ENCODE measurements at places on chromosomes 7 and 10.

- DNase-seq = no peak
Measured at GRCh38 chr10:15540727-15541126, 169.6 kb upstream of the FAM171A1 start.

GRCh38 chr10:68516766-68517165 is 10.6 kb downstream of the SLC25A16 start:
- no peak for DNase-seq

DNA sequence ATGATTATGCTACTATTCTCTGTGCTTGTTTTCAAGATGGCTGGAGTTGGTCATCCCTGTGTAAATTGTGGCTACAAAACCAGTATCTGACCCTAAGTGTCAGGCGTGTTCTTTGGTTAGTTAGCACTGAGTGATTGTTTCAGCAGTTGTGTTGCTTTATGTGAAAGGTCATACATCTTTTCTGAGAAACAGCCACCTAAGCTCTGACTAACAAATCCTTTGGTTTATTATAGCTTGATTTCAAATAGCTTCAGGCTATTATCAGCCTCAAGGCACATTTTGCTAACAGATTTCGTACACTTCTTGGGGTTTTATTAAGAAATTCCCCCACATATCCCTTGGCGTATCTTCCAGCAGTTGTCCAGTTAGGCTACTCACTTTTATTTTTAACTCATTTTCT is 4.8 kb upstream of the ADRB1 start:
- DNase-seq = no peak

GRCh38 chr10:6973899-6974298 is 393.8 kb upstream of the PRKCQ start:
- peak; percentile 52 for DNase-seq

DNA sequence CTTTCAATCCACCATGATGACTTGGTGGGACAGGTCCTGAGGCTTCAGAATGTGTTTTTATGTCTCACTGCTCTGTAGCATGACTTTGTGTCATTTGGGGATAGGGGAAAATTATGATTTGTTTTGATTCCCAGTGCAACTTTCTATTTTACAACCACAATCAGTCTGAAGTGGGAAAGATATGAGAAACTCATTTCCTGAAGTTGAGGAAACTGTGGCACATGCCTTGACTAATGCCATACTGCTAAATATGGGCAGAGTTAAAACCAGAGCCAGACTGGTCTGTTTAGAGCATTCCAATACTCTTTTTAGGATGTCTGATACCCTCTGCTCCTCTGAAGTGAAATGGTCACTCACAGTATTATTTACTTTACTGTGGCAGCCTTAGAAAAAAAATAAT is 307.7 kb downstream of the ADRA2A start:
- no peak for DNase-seq

- no peak for DNase-seq
Measured at GRCh38 chr7:22443370-22444180, 56.4 kb downstream of the STEAP1B start.

DNA sequence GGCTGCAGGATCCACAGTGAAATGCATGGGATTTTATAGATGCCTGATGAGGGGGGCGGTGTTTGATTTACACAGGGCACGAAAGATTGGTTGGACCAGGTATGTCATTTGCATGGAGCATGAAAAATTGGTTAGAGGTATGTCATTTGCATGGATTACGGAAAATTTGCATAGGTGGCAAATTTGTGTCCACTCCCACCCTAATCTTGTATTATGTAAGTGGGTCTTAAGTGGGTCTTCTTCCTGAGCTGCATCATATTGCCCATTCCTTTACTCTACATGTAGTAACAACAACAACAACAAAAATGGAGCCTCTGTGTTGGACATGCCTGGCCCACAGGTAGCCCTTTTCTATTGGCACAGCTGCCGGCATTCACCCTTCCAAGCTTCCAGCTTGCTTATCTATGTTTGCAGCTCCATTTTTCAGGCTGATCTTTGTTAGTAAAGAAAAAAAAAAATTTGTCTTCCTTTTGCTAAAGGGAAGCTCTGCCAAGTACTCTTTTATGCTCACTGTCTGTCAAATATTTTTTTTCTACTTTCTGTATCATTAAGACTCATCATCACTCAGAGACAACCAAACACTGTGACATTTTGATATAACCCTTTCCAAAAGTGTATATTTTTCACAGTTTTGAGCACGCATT is 10.3 kb upstream of the ZNF273 start:
- no peak for DNase-seq

DNA sequence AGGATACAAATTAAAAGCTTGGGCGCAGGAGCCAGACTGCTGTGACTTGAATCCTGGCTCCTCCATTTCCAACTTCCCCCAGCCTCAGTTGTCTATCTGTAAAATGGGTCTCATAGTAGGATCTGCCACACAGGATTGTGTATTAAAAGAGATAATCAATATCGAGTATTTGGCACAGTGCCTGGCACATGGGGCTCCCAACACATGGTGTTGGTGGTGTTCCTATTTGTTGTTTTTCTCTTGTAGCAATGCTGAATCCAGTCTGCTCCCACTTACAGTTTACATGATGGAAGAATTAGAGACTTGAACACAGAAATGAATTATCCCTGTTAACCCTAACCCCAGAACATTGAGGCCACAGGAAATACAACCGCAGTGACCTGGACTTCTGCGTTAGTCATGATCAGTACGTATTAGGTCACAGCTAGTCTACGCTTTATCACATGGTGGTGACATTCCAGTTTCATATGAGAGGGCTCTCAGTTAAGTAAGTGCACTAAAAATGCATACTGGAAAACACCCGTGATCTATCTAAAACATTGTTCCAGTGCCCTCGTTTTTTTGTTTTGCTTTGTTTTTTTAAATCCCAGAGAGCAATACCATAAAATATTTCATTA is 169.5 kb upstream of the KLF14 start:
- DNase-seq = no peak

GRCh38 chr10:113161066-113161465 is 211.0 kb downstream of the TCF7L2 start:
- no peak for DNase-seq

DNA sequence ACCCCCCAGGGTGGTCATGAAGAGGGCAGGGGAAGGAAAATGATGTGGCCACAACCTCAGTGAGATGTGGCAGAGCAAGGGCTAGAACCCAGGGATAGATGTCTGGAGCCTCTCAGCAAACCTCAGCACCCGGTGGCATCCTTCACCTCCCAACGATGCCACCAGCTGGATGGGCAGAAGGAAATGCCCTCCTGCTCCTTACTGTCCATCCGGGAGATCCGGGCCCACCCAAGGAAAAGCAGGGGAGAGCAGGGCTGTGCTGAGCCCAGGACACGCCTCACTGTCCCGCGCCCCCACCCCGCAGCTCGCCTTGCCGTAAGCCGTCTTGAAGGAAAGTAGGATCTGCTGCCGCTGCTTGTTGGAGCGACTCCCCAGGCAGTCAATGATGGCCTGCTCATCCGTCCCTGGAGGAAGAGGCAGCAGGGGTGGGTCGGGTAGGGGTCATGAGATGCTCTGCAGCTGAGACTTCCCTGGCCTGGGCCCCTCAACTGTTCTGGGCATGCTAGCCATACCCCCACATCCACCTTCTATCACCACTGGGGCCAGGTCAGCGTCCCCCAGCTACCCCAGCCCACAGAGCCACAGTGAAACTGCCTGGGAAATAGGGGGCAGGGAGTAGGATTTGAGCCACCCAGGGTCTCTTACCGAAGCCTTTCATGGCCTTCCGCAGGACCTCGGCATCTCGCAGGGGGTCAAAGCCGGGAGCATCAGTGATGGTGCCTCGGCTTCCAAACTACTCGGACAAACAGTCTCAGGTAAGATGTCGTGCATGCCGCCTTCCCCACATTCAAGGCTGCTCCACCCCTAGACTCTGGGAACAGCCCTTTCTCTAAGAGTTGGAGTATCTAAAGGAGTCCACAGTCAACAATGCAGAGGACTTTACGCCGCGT is 34.3 kb downstream of the PLAC9 start:
- DNase-seq = peak; percentile 75

DNA sequence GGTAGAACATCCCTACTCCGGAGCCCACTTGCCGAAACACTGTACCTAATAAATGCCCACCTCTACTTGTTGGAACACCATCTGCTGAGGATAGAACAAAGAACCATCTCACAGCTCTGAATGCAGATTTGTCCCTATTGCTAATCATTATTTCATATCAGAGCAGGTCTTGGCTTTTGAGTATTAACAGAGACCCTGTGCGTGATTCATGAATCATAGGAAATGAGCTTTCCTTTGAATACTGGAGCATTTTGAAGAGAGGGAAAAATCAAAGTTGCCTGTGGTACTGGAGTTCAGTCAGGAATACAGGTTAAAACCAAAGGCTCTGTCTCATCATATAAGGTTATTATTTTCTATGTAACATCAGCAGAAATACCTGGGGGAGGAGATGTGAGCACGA is 1132.3 kb downstream of the XPNPEP1 start:
- DNase-seq = no peak

DNA sequence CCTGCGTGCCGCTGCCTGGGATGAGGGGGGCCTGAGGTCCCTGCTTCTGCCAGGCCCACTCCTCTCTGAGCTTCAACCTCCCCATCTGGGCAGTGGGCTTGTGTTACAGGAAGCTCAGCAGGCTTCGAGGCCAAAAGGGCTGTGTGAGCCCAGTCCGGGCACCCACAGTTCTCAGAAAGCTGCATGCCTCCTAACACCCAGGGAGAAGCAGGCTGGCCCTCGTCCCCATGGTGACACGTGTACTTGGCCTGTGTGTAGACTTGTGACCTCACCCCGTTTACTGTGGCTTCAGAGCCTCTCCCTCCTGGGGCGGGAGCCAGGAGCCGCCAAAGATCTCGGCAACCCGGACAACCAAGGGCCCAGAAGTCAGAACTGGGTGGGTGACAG is 2.2 kb upstream of the GRIFIN start:
- peak; percentile 82 for DNase-seq

GRCh38 chr7:137920637-137921399 is 74.0 kb upstream of the DGKI start:
- no peak for DNase-seq

- DNase-seq = peak; percentile 57
Measured at GRCh38 chr10:71241114-71241829, 28.9 kb downstream of the UNC5B start.

- no peak for DNase-seq
Measured at GRCh38 chr7:2945171-2945570, 98.5 kb downstream of the CARD11 start.

DNA sequence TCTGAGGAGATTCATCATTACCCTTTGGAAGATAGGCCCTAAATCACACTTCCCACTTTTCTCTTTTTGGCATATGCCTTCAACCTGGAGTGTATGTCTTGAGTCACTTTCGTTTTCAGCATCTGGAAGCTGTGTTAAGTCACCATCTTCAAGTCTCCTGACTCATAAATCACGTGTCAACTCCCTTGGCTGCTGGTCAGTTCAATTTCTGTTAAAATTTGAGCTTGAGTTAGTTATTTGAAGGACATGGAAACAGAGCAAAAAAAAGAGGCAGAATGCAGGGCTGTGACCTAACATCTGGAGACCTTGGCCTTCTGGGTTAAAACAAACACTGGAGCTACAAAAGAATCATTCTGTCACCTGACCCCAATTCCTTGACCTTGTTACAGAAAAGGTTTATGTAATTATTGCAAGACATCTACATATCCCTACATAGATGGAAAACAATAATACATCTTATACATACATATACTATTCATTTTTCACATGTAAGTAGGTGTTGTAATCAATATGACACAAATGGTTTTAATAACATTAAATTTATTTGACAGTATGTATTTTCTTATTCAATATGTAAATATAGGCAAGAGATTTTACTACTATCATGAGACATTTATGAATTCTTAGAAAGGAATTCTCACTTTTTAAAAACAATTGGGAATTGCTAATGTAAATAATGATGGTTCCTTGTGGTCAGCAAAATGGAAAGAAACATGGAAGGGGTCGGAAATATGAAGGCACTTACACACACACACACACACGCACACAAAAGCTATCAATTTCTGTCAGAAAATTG is 169.7 kb upstream of the PHYHIPL start:
- no peak for DNase-seq

DNA sequence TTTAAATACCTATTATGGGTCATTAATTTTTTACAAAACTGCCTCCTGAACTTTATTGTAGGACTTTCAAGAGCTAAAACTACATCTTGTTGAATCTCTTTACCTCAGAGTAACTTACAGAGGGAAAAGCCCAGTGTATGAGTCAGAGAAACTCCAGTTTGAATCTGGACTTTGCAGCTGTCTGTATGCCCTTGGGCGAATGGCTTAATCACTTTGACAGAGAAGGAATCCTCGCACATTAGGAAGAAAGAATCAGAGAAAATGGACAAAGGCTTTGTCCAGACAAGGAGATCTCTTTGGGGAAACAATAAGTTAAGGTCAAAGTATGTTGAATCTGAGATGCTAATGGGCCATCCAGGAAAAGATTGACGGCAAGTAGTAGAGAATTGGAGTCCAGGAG is 484.2 kb upstream of the CELF2 start:
- DNase-seq = no peak

GRCh38 chr10:86918022-86918471 is 39.4 kb downstream of the MMRN2 start:
- no peak for DNase-seq

GRCh38 chr10:61452655-61453641 is at the start of gene TMEM26:
TSS of gene TMEM26 (minus strand) at chr10:61453381. CDS start at chr10:61453081, 300 bp downstream.
- peak; percentile 78 for DNase-seq

DNA sequence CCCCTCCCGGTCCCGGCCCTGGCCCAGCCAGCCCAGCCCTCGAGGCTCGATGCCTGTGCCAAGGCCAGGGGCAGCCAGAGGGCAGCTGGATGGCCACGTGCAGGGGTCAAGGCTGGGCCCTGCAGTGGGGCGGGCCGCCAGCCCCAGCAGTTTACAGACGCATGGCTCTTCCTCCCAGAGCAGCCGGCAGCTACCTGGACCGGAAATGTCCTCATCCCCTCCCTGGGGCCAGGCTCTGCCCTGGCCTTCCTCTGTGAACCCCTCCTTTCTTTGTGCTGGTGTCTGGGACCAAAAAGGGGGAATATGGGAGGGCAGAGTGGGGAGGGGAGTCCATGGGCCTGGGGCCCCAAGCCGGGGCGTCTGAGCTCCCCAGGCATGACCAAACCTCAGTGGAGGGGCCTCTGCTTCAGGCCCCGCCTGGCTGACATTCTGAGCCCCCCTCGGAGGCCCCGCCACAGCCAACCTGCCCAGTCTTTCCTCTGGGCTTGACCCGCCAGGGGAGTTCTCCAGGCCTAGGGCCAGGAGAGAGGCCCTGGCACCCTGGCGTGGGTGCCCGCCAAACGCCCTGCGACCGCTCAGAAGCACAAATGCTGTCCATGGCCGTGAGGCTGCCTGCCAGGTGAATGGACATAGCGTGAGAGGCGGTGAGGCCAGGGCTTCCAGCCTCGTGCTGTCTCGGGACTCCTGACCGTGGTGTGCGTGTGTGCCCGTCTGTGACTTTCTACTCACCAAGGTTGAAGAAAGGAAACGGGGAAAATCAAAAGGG is 24.7 kb upstream of the AMZ1 start:
- DNase-seq = peak; percentile 73

GRCh38 chr10:114545819-114546218 is 112.3 kb downstream of the ABLIM1 start:
- no peak for DNase-seq

- peak; percentile 56 for DNase-seq
Measured at GRCh38 chr10:44980309-44981171, 1.9 kb upstream of the DEPP1 start.

- DNase-seq = no peak
Measured at GRCh38 chr7:17463511-17464085, 165.1 kb downstream of the AHR start.
